Stimulated activated CD8-positive, alpha-beta memory T cell treated with anti-CD3 and anti-CD28 coated beads, Interleukin-15, amount 100 ng/mL, for 1 hour (primary cell): ENCODE measurements at places on chromosomes 4 and X.

DNA sequence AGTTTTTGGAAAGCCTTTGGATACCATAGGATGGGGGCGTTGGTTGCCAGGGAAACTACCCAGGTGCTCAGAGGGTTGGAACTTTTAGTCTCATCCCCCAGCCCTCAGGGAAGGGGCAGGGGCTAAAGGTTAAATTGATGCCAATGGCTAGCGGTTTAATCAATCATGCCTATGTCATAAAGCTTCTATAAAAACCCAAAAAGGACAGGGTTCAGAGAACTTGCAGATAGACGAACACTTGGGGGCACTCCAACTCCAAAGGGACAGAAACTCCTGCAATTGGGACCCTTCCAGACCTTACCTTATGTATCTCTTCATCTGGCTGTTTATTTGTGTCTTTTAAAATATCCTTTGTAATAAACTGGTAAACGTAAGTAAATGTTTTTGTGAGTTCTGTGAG is 30.0 kb upstream of the GPR173 start:
- no peak for DNase-seq

GRCh38 chr4:1012034-1012739 is 761 bp downstream of the FGFRL1 start:
- no peak for DNase-seq

- no peak for DNase-seq
Observed at GRCh38 chr4:183445097-183445428, 627 bp downstream of the CDKN2AIP start.

DNA sequence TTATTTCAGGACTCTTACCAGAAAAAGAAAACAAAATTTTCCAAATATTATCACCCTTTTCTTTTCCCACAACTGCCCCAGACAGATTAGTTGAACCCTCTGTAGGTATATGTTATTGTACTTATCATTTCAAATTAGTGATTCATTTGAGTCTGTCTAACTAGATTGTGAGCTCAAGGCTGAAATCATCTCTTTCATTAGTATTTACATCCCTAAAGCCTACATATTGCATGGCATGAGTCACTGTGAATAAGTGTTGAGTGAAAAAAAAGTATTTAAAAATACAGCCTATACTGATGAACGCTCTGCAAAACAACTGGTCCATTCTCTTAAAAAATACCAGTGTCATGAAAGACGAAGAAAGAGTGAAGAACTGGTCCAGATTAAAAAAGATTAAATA is 3.9 kb downstream of the PAGE3 start:
- DNase-seq: no peak

- DNase-seq: no peak
Observed at GRCh38 chr4:98661371-98662054, 3.1 kb upstream of the TSPAN5 start.

DNA sequence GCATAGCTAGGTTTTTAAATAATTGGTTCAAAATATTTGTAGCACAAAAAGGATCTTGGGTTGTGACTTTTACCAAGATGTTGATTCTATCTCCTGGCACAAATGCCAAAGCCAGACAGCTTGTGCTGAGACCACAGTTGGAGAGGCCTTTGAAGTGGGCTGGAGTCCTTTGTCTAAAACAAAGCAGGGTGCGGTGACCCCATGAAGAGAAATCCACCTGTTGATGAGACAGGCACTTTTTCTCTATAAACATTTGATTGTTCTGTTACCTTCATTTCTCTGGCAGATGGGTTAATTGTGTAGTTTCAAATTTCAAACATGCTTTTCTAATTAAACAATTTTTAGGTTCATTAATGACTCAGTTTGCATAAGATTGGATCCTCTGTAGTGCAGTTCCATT is 56.7 kb downstream of the STOX2 start:
- no peak for DNase-seq

DNA sequence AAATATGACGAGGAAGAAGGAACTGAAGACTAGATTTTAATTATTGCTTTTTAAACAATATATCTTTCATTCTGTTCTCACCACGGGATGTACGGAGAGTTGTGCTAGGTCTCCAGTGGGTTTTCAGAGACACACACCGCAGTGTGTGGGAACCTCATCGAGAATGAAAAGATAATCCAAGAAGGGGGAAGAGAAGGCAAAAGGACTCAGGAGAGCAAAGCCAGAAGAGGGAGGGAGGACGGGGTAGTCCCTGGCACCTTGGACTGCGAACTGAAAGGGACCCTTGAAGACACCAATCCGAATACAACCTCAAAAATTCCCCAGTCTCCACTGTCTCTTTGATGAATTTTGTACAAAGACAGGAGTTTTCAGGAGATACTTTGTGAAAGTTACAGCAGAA is 932 bp upstream of the LEF1 start:
- no peak for DNase-seq

- no peak for DNase-seq
Observed at GRCh38 chr4:143404555-143404954, 67.9 kb downstream of the GAB1 start.

GRCh38 chr4:10983268-10983667 is 298.7 kb upstream of the CLNK start:
- DNase-seq: no peak
